SW 1271 (cell line): ENCODE measurements at places on chromosomes 16 and 17.

- DNase-seq = no peak
Observed at GRCh38 chr17:33072421-33073161, 80.9 kb downstream of the SPACA3 start.

DNA sequence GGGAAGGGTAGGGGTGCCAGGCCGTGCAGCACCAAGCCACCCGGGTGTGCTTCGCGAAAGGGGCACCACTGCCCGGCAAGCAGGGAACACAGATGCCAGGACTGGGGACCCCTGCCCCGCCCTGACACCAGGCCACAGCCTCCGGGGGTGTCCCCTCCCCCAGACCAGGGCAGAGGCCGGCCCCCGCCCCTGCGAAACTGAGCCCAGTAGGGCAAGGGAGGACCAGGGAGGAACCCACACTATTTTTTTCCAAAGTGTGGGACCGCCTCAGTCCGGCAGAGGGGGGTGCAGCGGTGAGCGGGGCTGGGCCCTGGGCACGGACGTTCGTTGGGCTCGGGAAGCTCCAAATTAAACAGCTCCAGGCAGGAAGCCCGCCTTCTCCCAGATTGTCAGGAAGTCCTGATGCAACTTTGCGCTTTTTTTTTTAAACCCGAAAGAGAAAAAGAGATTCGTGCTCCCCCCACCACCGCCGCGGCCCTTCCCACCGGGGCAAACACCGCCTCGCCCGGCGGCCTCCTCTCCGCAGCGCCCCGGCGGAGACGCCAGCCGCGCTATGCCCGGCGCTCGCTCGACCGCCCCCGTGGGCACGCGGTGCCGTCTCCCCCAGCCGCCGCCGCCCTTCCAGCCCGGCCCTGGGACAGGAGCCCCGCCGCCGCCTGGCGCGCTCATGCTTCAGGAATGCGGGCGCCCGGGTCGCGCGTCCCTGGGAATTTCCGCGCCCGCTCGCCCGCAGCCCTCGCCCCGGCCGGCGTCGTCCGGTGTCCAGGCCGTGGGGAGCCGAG lies 755 bp downstream of the PIEZO1 start:
- DNase-seq = peak; percentile 54

GRCh38 chr16:30837904-30838303 lies 50.9 kb upstream of the ZNF629 start:
- no peak for DNase-seq

- no peak for DNase-seq
Observed at GRCh38 chr16:4244254-4245076, 2.6 kb upstream of the SRL start.
